ENCODE measurements at places on chromosomes 11 and 22.

DNA sequence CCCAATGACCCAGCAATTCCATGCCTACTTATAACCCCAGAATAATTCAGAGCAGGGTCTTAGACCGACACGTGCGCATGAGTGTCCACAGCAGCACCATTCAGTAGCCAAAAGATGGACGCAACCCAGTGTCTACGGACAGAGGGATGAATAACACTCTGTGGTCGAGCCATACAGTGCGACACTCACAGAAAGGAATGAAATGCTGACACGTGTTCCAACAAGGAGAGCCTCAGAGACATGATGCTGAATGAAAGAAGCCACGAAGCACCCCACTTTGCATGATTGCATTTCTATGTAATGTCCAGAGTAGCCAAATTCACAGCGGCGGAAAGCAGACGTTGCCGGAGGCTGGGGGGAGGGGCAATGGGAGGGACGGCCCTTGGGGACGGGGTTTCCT lies 134.4 kb downstream of the CTTN start:
- no peak for DNase-seq

DNA sequence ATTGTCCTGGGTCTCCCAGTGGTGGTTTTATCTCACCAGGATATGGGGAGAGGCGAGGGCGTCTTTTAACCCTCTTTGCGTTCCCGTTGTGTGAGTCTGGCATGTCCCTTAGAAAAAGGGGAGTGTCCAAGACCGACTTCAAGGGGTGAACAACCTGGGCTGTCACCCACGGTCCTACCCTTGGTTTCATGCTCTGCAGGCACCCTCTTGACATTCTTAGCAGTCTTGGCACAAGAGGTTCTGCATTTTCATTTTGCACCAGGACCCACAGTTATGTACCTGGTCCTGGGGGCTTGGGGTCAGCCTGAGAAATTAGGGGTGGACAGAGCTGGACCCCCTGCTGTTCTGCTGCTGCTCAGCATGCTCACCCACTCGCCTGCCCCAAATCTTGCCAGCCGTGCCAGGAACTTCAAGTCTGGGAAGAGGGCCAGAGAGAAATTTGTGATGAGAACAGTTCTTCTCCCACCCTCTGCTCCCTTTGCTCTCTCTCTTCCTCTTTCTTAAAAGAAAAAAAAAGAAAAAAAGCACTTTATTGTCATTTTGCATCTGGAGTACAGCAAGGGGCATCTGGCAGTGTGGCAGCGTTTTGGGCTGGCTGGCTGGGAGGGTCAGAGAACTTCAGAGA lies 471.2 kb downstream of the MIAT start:
- DNase-seq, result no peak

- DNase-seq, result no peak
Observed at GRCh38 chr11:78925387-78925786, 350.7 kb upstream of the NARS2 start.

DNA sequence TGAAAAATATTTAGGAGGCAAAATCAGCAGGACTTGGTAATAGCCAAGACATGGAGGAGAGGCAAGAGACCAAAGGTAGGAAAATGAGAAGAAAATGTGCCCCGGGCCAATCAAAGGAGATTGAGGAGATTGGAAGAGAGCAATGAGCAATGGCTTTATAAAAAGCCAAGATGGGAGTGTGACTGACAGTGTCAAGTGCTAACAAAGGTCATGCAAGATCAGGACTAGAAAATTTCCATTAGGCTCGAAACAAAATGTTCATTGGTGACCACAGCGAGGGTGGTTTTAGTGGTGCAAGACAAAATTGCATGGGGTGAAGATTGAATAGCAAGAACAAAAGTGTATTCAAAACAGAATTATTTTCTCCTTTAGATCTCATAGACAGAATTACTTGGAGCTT lies 45.2 kb upstream of the TBCEL start:
- no peak for DNase-seq
